ENCODE measurements at places on chromosomes 13 and 19.

- no peak for DNase-seq
Observed at GRCh38 chr13:68535329-68535728, 1305.2 kb upstream of the PCDH9 start.

- DNase-seq: no peak
Observed at GRCh38 chr13:28637714-28638355, 21.1 kb upstream of the POMP start.

GRCh38 chr13:75704927-75705288 lies 68.8 kb downstream of the LMO7 start:
- DNase-seq: no peak

- no peak for DNase-seq
Observed at GRCh38 chr13:85313761-85314503, 485.3 kb downstream of the SLITRK6 start.

DNA sequence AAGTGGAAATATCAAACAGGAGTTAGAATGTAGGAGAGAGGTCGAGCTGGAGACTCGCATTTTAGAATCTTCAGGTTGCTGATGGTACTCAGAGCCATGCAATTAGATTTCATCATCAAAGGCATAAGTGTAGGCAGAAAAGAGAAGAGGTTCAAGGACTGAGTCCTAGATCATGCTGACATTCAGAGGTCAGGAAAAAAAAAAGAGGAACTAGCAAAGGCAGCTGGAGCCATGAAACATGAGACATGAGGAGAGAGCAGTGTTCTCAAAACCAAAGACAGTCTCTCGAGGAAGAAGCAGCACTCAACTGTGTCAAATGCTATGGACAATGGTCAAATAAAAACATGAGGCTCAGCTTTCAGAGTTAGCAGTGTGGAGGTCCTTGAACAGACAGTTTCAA lies 12.4 kb upstream of the TPP2 start:
- no peak for DNase-seq

GRCh38 chr13:97435323-97435722 lies 1.4 kb downstream of the RAP2A start:
- no peak for DNase-seq

GRCh38 chr13:105196052-105196451 lies 1339.4 kb downstream of the EFNB2 start:
- DNase-seq: no peak

GRCh38 chr19:38664503-38665211 lies 17.2 kb downstream of the ACTN4 start:
- no peak for DNase-seq

DNA sequence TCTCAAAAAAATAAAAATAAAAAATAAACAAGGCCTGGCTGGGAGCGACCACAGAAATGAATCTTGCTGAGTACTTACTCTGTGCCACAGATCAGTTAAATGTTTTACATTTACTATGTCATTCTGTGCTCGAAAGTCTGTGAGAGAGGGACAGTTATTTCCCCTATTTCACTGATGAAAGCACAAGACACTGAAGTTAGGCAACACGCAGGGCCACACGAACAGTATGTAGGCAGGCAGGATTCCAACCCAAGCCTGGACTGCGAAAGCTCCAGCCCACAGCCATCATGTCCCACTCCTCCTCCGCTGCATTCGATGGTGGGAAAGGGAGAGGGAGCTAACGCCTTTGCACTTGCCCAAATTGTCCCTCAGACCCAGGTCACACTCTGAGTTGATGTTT lies 34.2 kb downstream of the RUBCNL start:
- DNase-seq: no peak

- peak; percentile 91 for DNase-seq
Observed at GRCh38 chr13:27171827-27172494, 350 bp upstream of the USP12 start.

DNA sequence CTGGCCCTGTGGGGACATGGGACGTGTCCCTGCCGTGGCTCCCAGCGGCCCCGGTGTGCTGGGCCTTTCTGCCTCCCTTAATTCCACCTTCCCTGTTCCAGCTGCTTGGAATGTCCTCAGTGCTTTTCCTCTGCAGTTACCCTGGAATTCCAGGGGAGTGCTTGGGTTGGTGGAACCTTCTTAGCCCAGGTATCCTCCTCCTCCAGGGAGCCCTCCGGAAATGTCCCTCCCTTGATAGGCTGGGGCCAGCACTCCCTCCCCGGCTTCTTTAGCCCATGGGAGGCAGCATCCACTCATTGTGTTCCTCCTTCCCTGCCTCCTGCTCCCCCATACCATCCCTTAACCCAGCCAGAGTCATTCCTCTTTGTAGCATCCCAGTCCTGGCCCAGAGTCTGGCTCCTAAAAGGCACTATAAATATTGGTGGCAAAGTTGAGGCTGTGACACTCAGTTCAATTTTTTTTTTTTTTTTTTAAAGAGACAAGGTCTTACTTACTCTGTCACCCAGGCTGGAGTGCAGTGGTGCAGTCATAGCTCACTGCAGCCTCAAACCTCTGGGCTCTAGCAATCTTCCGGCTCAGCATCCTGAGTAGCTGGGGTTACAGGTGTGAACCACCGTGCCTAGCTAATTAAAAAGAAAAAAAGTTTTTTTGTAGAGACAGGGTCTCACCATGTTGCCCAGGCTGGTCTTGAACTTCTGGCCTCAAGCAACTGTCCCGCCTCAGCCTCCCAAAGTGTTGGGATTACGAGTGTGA lies 13.7 kb upstream of the SLC7A10 start:
- no peak for DNase-seq

- DNase-seq: no peak
Observed at GRCh38 chr13:73720216-73720840, 413.9 kb downstream of the KLF12 start.

- DNase-seq: no peak
Observed at GRCh38 chr13:49641801-49642291, 13.5 kb downstream of the ARL11 start.

- DNase-seq: no peak
Observed at GRCh38 chr13:36764536-36764935, 54.5 kb upstream of the RFXAP start.

DNA sequence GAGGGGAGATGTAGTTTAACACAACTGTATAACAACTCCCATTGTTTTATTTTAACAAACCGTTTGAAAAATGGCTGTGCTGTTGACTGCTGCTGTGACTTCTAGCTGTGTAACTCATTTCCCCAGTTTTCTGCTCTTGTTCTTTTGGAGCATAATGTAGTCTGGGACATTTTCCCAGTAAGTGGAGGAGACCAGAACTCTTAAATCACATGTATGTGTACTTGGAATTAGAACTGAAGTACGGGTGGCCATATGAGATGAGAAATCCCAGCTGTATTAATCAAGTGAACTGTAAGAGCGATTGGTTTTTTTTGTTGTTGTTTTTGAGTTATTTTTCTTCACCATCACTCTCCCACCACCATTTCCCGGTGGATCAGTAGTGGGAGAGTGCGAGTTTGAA lies 49.4 kb upstream of the RNF113B start:
- no peak for DNase-seq

DNA sequence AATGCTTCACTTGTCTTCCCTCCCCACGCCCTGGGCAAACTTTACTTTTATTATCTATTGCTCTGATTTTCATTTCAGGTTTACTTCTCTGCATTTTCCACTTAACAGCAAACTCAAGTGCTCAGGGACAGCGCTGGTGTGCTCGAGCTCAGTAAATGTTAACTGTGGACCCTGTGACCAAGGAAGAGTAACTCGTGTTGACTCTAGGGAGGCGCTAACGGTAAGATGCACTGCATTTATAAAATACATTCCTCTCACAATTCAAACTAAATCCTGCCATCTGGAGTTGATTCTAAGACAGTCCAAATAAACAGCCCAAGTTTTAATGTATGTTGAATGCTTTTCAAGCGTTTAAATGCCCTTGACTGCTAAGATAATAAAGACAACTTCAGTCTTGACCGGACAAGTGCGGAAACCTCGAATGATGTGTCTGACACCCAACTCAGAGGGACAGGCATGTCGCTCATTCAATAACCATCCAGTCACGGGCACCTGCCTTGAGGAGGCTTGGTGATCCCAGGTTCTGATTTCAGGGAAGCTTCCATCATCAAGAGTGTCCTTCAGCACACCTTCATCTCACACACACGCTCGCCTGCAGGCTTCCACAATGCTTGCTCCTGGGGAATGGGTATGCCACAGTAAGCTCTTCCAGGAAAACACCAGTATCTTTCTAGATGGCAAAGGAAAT lies 93.2 kb downstream of the STK24 start:
- DNase-seq: peak; percentile 18

DNA sequence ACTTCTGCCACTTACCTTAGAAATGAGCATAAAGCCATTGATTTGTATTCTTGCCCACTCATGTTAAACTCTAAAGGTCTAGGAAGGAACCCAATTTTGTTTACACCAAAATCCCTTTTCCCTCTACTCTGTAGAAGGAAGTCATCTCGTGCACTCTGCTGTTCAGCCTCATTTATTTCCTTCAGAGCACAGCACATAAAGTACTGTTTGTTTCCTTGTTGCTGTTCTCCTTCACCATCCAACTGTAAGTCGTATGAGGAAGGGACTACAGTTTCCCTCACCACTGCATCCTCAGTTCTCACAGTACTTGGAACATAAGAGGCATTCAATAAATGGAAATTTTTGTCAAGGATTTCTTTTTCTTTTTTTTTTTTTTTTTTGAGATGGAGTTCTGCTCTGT lies 24.6 kb downstream of the CDADC1 start:
- no peak for DNase-seq

- no peak for DNase-seq
Observed at GRCh38 chr19:4816202-4816949, 15.1 kb downstream of the TICAM1 start.

DNA sequence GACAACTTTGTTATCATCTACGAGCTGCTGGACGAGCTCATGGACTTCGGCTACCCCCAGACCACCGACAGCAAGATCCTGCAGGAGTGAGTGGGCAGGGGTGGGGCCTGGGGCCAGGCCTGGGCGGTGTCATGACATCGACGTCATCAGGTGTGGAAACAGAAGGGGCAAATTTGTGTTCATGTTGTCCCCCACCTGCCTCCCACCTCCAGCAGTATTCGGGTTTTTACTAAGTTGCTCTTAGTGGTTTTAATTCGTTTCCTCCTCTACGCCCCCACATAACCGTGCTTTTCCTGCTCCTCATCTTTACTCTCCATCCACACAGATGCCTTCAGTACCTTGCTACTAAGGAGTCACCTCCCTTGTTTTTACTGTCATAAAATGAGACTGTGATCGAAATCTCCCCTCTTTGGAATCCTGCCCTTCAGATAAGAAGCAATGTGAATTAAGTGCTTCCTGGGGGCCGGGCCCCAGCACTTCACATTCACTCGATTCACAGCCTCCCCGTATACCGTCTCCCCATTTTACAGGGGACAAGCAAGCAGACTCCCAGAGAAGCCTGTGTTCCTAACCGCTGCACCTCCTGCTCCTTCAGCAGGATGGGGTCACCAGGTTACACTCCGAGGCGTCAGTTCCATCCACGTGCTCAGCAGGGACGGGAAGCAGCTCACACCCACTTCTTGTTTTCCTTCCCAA lies 10.5 kb downstream of the AP1M1 start:
- no peak for DNase-seq

DNA sequence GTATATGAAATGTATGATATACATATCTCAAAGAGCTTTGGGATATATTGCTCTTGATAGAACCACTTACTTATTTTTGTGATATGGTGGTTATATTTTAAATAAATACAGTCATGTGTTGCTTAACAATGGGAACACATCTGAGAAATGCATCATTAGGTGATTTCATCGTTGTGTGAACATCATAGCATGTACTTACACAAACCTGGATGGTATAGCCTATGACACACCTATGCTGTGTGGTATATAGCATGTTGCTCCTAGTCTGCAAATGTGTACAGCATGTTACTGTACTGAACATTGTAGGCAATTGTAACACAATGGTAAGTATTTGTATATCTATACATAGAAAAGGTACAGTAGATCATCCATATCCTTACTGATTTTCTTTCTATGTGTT lies 7.7 kb downstream of the RB1 start:
- no peak for DNase-seq

DNA sequence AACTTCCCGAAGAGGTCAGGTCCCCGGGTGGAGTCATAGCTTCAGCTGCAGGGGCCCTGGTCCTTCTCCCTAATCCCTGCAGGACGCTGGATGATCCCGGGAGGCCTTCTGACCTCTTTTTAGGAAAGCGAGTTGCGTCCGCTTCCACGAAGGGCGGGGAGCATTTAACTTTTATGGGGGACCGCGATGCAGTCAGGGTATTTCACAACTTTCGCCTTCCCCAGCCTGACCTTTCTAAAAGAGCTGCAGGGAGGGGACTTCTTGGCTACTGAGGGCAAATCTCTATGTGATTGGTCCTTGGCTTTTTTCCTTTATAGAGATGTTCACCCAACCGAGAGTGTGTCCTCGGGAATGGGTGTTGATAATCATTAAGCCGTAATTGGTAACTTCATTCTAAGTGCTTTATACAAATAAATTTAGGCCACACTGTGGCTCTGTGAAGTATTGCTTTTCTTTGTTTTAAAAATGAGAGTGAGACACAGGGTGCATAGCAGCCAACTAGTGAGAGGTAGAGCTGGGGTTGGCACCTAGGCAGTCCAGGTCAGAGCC lies 778 bp downstream of the ZNF230 start:
- no peak for DNase-seq

DNA sequence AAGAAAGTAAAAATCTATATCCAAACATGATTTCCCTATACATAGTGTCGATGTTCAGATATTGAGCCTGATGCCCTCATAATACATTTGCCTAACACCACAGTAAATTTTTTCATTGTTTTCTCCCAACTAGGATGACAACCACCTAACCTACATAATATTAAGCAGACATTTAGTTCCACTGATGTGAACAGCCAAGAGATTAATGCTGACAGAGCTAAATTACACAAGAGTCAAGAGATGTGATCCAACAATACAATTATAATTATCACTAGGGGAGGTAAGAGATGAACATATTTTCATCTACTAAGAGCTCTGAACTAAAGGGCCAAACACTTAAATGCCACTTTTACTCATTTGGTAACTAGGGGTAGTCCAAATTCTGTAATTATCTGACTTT lies 145.9 kb downstream of the DACH1 start:
- DNase-seq: no peak

- no peak for DNase-seq
Observed at GRCh38 chr13:40024967-40025714, 369.7 kb downstream of the COG6 start.

GRCh38 chr13:65378943-65379519 lies 1851.1 kb downstream of the PCDH9 start:
- DNase-seq: peak; percentile 37

DNA sequence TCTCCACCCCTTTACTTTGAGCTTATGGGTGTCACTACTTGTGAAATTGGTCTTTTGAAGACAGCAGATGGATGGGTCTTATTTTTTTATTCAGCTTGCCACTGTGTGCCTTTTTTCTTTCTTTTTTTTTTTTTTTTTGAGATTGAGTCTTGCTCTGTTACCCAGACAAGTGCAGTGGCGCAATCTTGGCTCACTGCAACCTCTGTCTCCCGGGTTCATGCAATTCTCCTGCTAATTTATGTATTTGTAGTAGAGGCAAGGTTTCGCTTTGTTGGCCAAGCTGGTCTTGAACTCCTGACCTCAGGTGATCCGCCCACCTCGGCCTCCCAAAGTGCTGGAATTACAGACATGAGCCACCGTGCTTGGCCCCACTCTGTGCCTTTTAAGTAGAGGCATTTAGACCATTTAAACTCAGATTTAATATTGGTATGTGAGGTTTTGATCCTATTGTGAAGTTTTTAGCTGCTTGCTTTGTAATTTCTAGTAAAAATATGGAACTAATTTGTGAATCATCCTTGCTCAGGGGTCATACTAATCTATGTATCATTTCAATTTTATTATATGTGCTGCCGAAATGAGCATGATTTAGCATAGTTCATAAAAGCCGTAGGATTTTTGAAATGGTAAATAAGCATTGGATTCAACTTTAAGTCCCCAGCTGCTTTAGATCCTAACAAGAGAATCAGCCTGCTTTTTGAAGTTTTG lies 584.5 kb downstream of the SLITRK1 start:
- DNase-seq: no peak

Data from NCI-H1092 treated with DMSO at 0.1 percent for 48 hours (cell line).